CD4-positive, alpha-beta T cell treated with Interleukin-4 for 4 hours (primary cell): ENCODE measurements at places on chromosomes 5 and 9.
A peak's percentile ranks its signal among the peaks of the same experiment; 100 is the strongest.

GRCh38 chr5:153584126-153584959 is 93.9 kb downstream of the GRIA1 start:
- DNase-seq, result no peak

GRCh38 chr5:90055831-90056328 is 353.7 kb downstream of the CETN3 start:
- no peak for DNase-seq

DNA sequence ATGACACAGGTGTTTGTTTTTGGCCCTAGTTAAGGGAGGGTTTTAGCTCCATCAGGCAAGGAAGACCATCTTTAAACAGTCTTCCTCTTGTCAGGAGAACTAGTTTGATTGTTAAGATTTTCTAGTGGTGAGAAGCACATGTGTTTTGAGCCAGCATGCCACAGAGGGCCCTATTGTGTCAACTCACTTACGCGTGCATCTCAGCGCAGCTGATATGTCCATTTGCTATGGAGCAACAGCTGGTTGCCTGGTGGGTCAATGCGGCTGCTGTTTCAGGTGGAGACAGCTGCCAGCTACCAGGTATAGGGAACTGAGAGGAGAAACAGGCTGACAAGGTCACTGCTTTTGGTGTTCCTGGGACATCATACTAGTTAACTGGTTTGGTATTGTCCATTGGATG is 100.5 kb upstream of the PRRC1 start:
- no peak for DNase-seq

GRCh38 chr5:26833596-26833995 is 204.8 kb downstream of the CDH9 start:
- no peak for DNase-seq

- no peak for DNase-seq
Measured at GRCh38 chr9:130366888-130367550, 77.7 kb upstream of the ASS1 start.

DNA sequence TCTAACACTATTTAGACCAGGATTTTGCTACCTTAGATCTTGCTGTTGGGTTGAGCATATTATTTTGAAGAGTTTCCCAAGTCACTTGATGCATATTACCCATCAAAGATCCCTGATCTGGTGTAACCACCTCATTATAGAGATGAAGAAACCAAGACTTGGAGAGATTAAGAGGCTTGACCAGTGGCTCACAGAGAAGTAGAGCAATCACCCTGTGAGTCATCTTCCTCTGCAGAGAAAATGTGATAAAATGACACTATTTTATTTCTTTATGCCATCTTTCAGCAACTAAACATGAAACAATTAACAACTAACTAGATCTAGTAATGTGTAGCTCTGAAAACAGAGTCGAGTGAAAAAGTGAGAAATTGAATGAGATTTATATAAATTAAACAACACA is 76.1 kb downstream of the KIF4B start:
- no peak for DNase-seq

GRCh38 chr5:164364237-164365208 is 859.1 kb downstream of the MAT2B start:
- DNase-seq, result no peak

GRCh38 chr5:176901260-176902101 is 2.3 kb upstream of the HK3 start:
- peak; percentile 11 for DNase-seq

GRCh38 chr5:96687812-96688453 is 25.8 kb downstream of the CAST start:
- DNase-seq, result peak; percentile 23

GRCh38 chr5:122229551-122229950 is 82.5 kb upstream of the SNCAIP start:
- no peak for DNase-seq

GRCh38 chr5:122773619-122774018 is 1.3 kb upstream of the SNX2 start:
- no peak for DNase-seq

GRCh38 chr5:93580927-93581445 is at the start of gene NR2F1-AS1:
TSS of gene NR2F1-AS1 (minus strand) at chr5:93581219.
- no peak for DNase-seq

GRCh38 chr5:142823126-142823525 is 52.9 kb downstream of the ARHGAP26 start:
- no peak for DNase-seq

DNA sequence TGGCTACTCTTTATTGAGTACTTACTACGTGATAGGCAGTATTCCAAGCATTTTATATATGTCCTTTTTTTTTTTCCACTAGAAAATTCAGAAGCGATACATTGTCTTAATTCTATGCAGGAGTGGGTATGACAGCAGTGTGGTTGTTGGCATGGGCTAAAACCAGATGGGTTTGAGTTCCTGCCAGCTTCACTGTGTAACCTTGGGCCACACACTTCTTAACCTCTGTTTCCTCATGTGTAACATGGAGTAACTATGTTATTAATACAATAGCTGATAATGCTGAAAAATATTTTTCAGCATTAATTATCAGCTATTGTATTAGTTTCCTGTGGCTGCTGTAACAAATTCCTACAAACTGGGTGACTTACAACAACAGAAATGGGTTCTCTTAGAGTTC is 12.0 kb downstream of the SNX18 start:
- DNase-seq, result no peak

GRCh38 chr5:125574491-125575044 is 828.1 kb upstream of the ZNF608 start:
- DNase-seq, result no peak

DNA sequence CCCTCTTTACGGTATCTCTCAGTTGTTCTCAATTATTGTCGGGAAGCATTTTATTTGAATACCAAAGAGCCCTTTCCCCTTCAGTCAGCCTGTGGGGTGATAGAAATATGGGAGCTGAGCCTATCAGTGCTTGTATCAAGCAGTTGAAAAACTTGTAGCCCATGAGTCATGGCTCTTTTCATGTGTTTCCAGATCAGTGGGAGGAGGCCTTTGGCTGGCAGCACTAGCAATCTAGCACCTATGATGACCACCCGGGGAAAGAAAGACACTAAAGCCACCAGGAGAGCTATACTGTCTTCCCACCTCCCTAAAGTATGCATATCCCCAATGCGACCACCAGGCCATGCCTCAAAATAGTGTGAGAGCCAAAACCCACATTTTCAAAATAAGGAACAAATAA is 696.9 kb upstream of the C9orf72 start:
- no peak for DNase-seq

- no peak for DNase-seq
Measured at GRCh38 chr5:33129309-33129708, 311.5 kb upstream of the TARS1 start.

- DNase-seq, result no peak
Measured at GRCh38 chr5:174303035-174303434, 257.5 kb downstream of the NSG2 start.

- no peak for DNase-seq
Measured at GRCh38 chr9:97689401-97690180, 7.5 kb downstream of the XPA start.

- no peak for DNase-seq
Measured at GRCh38 chr5:132059696-132060500, 557 bp upstream of the IL3 start.

DNA sequence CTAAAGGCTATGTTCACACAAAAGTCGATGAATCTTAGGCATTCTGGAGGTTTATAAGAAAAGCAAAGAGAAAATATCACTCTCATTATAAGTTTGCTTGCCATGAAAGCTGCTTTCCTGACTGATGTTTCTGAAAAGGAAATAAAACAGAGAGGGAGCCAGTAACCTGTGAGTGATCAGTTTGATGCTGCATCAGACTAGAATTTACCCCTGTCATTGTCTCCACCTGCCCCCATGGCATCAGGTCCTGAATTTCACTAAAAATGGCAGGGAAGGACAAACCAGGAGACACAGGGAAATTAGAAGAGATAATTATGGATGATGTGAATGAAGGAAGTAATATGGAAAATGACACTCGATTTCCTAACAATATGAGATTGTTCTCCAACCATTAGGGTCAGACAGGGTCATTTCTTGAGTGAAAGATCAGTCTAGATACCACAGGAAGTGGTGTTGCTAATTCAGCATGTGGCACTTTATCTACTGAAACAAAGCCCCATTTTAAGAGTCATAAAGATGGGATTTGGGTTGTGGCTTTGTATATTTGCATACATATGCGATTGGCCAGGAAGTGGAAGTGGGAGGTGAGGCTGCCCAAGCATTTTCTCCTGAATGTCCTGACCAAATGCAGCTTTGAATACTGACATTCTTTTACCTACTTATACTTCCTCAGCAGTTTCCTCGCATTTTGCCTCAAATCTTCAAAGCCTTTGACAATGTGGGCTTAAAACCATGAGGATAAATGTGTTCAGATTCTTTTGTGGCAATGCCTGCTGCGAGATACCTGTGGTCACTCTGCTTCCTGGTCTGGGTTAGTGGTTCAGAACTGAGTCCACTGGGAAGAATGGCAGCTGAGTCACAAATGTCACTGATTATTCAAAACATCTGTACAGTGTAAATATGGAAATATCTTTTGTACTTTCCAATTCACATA is 29.7 kb downstream of the MEGF10 start:
- DNase-seq, result no peak

- DNase-seq, result no peak
Measured at GRCh38 chr5:149288436-149288835, 16.8 kb downstream of the AFAP1L1 start.

- DNase-seq, result no peak
Measured at GRCh38 chr5:123364441-123365155, 58.6 kb downstream of the CEP120 start.
